Urinary bladder (tissue), 4 donors: ENCODE measurements at places on chromosomes 3 and 15.

GRCh38 chr15:64233299-64233698 is 70.5 kb upstream of the PPIB start:
- DNase-seq: no peak

GRCh38 chr3:96264701-96265100 is 549.7 kb upstream of the EPHA6 start:
- no peak for DNase-seq

DNA sequence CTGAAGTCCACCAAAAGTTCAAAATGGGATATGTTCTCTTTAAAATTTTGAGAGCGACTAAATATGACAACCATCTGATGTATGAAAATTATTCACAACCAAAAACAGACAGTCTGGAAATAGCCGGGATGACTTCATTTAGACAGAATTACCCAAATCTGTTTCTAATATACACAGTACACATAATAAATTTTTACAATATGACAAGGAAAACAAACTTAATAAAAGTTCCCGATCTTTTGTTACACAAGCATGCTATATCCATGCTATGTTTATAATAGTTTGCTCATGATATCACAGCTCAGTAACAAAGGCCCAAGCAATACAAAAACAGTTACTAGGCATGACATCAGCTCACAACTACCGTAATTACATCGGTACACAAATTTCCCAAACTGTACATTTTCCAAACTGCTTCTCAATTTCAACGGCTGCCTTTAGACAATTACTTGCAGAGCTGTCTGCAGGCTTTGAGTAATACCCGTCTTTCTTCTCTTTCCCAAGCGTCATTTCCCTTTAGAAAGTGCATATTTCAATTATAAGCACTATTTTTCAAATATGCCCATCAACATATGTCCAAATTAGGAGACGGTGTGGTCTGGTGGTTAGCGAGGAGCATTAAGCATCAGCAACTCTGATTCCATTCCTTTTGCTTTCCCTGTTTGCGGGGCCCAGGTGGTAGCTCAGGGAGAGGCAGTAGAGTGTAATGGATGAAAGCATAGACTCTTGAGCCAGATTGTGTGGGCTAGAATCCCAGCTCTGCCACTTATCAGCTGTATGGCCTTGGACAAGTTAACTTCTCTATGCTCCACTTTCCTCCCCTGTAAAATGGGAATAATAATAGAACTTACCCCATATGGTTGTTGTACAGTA is 481.2 kb downstream of the FOXP1 start:
- DNase-seq: peak; percentile 59

DNA sequence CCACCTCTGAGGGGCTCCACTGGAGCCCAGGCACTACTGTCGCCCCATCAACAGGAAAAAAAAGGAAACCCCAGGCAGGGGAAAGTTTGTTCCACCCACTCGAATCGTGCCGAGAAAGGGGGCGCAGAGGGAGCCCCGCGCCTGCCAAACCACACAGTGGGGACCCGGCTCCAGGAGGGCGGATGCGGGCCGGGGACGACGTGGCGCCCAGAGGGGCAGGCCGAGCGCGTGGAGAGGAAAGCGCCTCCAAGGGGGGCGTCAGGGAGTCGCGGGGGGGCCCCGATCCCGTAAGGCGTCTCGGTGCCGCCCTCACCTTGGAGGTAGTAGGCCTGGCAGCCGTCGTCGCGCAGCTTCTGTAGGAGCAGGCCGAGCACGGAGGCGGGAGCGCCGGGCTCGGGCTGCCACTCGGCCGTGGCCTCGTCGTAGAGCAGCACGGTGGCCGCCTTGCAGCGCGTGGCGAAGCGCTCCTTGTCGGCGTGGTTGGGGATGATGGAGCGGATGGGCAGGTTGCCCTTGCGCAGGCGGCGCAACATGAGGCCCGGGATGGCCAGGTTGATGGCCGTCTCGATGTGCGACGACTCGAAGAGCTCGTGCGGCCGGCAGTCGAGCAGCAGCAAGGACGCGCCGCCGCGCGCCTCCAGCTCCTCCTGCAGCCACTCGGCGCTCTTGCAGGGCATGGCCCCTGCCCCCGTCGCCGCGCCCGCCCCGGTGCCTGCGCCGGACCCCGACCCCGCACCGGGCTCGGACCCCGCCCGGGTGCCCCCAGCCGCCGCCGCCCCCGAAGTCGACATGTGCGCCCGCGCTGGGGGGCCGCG is 627 bp downstream of the DUSP7 start:
- DNase-seq: no peak

GRCh38 chr3:121817753-121818152 is 17.1 kb downstream of the IQCB1 start:
- no peak for DNase-seq

GRCh38 chr15:67839499-67839928 is 331 bp downstream of the RNU6-1 start:
- no peak for DNase-seq

- DNase-seq: no peak
These were observed 555.9 kb downstream of the IGSF11 start for GRCh38 chr3:118478706-118479276.

GRCh38 chr15:46961795-46962194 is 755.5 kb upstream of the SEMA6D start:
- peak; percentile 64 for DNase-seq

GRCh38 chr3:172591876-172592771 is 68.9 kb upstream of the TNFSF10 start:
- DNase-seq: no peak

DNA sequence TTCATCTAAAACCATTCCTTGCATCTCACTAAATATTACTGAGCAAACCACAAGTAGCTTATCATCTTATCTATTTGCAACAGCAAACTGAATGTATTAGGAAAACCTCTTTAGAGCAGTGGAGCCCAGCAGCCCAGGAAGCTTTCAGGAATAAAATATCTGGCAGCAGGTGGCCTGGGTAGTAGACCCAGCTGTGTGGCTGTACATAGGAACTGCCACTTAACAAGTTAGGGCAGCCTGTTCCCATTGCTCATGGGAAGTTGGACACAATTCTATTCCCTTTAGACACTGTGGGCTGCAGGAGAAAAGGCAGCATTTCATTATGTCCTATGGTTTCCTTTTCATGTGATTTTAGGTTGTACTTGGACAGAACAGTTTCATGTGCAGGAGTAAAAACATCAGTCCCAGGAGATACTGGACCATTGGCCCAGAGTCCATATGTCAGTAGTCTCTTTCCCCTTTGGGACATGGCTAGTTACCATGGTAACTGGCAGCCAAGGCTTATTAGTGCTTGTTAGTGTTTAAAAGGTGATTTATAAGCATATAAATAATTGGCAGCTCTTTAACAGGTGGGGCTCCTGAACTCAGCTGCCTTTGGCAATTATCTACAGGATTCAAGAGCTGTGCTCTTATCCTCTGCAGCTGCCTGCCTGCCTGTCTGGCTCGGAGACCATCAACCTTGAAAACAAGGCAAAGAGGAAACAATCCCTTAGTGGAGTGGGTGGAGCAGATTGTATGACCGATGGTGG is 28.9 kb upstream of the LSAMP start:
- DNase-seq: no peak

DNA sequence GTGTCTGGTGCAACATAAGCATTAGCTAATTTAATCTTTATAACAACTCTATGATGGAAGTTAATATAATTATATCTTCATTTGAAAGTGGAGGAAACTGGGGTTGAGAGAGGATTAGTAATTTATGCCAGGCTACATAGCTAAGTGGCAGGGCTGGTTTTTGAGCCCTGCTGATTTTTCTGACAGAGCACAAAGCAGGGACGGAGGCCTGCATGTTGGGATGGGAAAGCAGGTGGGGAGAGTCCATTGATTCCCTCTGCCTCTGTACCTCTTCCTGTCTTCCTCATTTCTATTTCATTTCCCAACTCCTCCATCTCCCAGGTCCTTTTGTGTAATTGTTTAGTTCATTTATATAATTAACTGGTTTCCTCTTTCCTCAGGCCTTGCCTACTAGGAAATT is 251.6 kb upstream of the ZPLD1 start:
- DNase-seq: no peak

GRCh38 chr3:172124271-172124670 is 84.9 kb downstream of the FNDC3B start:
- DNase-seq: no peak

- DNase-seq: no peak
These were observed 612 bp downstream of the UBA5 start for GRCh38 chr3:132660811-132661070.

DNA sequence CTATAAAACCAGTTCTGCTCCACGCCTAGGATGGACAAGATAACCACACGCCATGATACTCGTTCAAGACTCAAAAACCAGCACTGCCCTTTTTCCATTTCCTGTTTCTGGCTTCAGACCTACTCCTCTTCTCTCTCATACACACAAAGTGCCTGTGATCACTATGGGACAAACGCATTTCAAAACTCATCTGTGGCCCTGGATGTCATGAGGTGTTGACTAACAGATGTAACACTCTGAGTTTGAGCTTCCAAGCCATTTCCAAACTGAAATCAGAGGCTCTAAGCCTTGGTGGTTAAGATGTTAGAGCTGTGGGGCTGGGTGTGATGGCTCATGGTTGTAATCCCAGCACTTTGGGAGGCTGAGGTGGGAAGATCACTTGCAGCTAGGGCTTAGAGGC is 55.7 kb upstream of the LMOD3 start:
- DNase-seq: no peak

- DNase-seq: no peak
These were observed 524.7 kb upstream of the ZNF717 start for GRCh38 chr3:76310089-76310488.

DNA sequence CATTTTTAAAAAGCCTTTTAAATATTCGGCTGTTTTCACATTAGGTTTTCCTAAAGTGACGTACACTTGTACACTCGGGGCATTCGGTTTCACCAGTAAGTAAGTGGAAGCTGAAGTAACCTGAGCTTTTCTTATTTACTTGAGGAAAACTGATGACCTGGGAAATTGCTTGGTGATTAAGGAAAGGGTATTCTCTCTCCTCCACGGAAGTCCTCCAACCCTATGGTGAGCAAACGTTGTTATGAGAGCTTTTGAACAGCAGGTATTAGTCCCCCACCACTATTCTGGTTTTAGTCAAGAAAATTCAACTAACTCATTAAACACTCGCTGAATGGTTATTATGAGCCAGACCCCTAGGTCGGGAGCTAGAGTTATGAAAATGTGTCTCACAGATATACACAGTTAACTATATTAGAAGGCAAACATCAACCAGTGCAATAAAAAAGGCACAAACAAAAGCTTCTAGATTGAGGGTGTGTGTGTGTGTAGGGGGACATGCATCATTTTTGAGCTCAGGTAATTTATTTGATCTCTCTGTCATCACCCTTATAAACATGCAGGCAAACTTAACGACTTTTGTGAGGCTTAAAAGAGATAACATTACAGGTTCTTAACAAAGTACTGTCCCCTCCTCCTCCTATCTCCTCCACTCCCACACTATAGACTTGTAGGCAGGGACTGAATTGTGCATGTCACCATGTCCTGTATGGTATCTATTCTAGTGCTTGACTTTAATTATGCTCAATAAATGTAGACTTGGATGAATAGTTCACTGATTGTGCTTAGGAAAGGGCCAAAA is 143.3 kb upstream of the MB21D2 start:
- DNase-seq: no peak

GRCh38 chr3:196135693-196136639 is 54.1 kb upstream of the TFRC start:
- DNase-seq: peak; percentile 62
